ENCODE measurements at places on chromosomes 16 and 17.

DNA sequence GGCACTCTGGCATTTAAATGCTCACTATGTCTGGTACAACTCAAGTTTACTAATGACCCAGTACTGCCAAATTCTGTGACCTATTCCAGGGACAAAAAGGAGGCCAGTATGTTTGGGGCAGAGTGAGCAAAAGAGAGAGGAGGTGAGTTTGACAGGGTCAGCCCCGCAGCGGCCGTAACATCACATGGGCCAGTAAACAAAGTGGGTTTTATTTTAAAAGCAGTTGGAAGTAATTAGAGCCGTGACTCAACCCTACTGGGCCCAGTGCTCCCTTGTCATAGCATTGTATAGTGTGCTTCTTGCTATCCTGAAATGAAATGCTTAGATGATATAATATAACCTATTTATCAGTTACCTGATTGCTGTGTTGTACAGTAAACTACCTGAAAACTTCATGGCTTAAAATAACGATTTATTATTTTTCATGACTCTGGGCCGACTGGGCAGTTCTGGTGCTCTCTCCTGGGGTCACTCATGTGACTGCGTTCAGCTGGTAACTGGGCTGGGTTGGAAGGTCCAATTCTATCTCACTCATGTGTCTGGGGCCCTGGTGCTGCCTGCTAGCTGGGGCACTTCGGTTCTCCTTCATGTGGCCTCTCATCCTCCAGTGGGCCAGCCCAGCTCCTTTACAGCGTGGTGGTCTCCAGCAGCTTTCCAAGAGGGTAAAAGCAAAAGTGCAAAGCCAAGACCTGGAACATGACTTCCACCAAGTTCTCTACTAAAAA is 27.4 kb downstream of the IQCK start:
- no peak for DNase-seq

DNA sequence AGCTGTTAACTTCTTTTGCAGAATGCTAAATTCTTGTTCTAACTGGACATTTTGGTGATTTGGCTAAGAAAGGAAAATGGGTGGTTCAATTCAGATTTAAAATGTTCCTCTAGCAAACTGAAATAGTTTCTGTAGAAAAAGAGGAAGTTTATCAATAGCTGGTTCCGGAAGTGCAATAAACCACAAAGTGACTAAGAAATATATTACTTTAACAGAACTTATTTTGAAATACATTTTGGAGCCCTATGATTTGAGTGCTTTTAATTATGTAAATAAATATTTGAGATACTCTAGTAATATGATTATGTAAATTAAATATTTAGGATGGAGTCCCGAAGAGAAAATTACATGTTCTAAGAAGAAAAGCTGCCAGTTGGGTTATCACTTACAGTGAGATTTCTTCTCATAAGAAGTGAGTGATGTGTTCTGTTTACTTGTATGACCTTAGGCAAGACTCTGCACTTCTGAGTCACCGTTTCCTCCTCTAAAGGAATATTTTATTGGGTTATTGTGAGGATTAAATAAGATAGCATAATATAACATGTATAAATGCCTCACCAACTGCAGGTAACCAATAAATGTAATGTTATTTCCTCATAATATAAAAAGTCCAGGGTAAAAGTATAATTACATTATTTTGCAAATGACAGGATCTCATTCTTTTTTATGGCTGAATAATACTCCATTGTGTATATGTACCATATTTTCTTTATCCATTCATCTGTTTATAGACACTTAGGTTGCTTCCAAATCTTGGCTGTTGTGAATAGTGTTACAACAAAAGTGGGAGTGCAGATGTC is at the start of gene EVI2B:
Gene EVI2B, minus strand, starts transcription at position 73 of the 800 bp plus-strand sequence. CDS start 8,445 bp downstream, outside the sequence.
- peak; percentile 62 for DNase-seq

- peak; percentile 55 for DNase-seq
Observed at GRCh38 chr17:72539981-72540897, 419.4 kb downstream of the SOX9 start.

DNA sequence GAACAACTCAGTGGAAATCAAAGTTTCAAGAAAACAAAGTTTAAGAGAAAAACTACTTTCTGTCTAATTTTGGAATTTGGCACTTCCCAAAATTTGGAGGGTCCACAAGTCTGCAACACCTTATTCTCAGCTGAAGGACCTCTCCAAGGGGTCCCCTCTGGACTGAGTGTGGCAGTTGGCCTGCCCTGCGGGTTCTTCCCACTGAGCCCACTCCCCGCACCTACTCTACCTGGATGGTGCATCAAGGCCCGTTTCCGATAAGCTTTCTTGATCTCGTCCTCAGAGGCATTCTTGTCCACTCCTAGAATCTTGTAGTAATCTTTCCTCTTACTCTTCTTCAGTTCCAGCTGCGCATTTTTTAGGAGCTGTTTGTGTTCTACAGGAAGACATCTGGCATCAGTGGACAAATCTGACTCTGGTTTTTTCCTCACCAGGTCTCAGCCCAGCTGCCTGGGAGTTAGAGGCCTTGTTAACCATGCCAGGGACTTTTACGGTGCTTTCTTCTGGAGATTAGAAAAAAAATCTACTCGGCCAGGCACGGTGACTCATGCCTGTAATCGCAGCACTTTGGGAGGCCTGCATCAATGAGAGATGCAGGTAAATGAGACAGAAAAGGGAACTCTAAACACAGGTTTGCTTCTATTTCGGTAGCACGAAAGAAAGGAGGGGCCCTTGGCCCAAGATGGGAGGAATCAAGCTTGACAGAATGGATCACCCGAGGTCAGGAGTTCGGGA is 15.6 kb downstream of the CNP start:
- DNase-seq, result no peak

GRCh38 chr17:45394091-45394490 is 38.6 kb downstream of the ARHGAP27 start:
- no peak for DNase-seq

Measured in CD4-positive, alpha-beta memory T cell (primary cell).